Choroid plexus epithelial cell (primary cell): ENCODE measurements at places on chromosomes 1 and 21.

- peak; percentile 3 for DNase-seq
These were observed 258.3 kb downstream of the FAF1 start for GRCh38 chr1:50701706-50702317.

DNA sequence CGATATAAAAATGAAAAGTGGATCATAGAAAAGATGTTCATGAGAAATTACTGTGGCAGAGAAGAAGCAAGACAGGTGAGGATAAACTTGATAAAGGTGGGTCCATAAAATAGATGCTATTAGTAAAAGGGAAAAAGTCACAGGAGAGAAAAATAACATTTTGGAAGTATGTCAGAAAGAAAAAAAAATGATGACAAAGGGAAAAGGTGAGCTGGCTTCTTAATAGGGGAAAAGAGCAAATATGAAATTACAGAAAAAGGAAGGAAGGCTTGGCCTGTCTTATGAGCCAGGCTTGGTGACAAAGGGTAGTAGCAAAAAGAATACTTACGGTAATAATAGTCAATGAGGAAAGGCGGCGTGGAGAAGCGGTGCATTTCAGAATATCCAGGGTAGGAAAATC lies 386.1 kb downstream of the RWDD3 start:
- no peak for DNase-seq

GRCh38 chr1:161017756-161018630 lies 3.0 kb downstream of the F11R start:
- DNase-seq, result no peak

GRCh38 chr1:60670302-60670701 lies 412.1 kb upstream of the NFIA start:
- DNase-seq, result no peak

GRCh38 chr1:183106746-183107145 lies 79.3 kb upstream of the LAMC2 start:
- DNase-seq, result peak; percentile 18

- no peak for DNase-seq
These were observed 5.4 kb downstream of the FAM3B start for GRCh38 chr21:41321908-41322495.

DNA sequence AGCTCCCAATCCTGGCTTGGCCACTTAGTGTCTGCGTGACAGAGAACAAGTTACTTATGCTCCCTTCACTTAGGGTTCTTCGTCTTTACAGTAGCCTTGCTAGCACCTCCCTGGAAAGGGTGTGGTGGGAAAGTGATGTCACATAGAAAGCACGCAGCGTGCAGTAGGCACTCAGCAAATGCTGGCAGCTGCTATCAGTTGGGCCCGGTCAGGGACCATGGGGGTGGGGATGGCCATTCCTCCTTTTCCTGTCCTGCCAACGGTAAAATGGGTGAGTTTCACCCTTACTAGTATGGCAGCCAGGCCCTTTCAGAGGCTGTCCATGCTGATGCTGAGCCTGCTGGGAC lies 6.2 kb upstream of the KCNA10 start:
- no peak for DNase-seq

- no peak for DNase-seq
These were observed 720.6 kb downstream of the RWDD3 start for GRCh38 chr1:95954585-95954984.

GRCh38 chr1:32863218-32863880 lies 7.4 kb downstream of the FNDC5 start:
- no peak for DNase-seq

GRCh38 chr1:24373710-24374109 lies 39.9 kb downstream of the STPG1 start:
- DNase-seq, result no peak

DNA sequence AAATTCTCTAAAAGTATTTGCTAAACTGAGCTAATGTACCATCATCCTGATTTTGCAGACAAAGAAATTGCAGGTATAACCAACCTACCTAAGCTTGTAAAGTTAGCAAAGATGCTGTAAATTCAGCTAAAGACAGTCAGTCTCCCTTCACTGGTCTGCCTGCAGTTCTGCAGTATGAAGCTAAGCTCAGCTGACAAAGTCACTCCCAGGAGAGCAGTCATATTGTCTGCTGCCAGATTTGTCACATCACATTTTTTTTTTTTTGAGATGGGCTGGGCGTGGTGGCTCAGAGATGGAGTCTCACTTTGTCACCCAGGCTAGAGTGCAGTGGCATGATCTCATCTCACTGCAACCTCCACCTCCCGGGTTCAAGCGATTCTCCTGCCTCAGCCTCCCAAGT lies 8.9 kb upstream of the CMPK1 start:
- DNase-seq, result no peak

GRCh38 chr1:154328318-154329151 lies 3.2 kb downstream of the ATP8B2 start:
- DNase-seq, result peak; percentile 59

DNA sequence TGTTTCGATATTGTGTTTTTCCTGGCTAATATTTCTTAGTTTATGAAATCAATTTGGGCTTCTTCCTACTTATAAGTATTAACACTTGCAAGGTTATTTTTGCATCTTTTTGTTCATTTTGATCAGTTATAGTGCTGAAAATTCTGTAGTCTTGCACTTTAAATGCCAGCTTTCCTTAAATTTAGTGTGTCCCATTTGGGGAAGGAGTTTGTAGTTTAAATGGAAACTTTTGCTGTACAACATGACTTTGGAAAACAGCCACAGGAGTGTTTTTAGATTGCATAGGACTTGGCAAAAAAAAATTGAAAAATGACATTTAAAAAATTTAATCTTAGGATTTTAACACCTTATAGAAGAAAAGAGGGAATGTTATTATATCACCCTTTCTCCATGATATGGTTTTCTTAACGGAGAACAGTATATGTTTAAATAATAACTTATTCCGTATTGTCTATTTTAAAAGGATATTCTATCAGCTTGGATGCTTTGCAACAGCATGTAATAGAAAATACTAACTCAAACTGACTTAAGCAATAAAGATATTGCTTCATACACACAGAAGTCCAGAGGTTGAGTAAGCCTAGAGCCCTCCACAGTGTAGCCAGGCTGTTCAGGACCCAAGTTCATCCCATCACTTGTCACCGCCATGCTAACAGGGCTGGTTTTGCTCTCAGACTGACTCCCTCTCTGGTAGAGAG lies 53.8 kb downstream of the LYPLAL1 start:
- peak; percentile 31 for DNase-seq

DNA sequence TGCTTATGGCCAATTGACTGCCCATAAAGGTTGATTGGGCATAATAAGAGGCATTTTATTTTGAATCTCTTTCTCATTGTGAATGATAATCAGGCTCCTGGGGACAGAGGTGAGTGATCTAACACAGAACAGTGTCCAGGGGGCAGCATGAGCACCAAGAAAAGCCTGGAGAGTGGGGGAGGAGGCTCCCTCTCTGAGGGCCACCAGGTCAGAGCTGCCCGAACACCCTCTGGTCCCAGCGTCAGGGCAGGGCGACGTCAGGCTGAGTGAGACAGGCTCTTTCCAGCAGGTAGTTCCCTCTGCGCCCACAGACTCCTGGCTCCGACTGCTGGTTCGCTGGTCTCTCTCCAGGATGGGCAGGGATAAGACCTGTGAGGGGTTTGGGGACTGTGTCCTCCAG lies 250.2 kb upstream of the C1orf174 start:
- no peak for DNase-seq

- DNase-seq, result no peak
These were observed 26.3 kb downstream of the CAPN9 start for GRCh38 chr1:230773396-230774033.

- DNase-seq, result peak; percentile 69
These were observed 74.2 kb downstream of the SIM2 start for GRCh38 chr21:36773117-36773516.

- no peak for DNase-seq
These were observed 255.5 kb downstream of the CTH start for GRCh38 chr1:70666381-70667140.

DNA sequence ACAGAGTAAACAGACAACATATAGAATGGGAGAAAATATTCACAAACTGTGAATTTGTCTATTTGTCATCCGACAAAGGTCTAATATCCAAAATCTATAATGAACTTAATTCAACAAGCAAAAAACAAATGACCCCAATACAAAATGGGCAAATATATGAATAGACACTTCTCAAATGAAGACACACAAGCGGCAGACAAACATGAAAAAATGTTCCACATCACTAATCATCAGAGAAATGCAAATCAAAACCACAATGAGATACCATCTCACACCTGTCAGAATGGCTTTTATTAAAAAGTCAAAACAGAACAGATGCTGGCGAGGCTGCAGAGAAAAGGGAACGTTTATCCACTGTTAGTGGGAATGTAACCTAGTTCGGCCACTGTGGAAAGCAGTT lies 72.7 kb downstream of the SMYD3 start:
- no peak for DNase-seq

GRCh38 chr1:1033009-1033587 lies 13.2 kb downstream of the AGRN start:
- peak; percentile 74 for DNase-seq

- DNase-seq, result no peak
These were observed 26.2 kb upstream of the IL10 start for GRCh38 chr1:206798384-206798996.

GRCh38 chr1:95229037-95229436 lies 5.0 kb upstream of the RWDD3 start:
- DNase-seq, result peak; percentile 33

- DNase-seq, result no peak
These were observed 240.2 kb downstream of the LMO4 start for GRCh38 chr1:87568911-87569310.

DNA sequence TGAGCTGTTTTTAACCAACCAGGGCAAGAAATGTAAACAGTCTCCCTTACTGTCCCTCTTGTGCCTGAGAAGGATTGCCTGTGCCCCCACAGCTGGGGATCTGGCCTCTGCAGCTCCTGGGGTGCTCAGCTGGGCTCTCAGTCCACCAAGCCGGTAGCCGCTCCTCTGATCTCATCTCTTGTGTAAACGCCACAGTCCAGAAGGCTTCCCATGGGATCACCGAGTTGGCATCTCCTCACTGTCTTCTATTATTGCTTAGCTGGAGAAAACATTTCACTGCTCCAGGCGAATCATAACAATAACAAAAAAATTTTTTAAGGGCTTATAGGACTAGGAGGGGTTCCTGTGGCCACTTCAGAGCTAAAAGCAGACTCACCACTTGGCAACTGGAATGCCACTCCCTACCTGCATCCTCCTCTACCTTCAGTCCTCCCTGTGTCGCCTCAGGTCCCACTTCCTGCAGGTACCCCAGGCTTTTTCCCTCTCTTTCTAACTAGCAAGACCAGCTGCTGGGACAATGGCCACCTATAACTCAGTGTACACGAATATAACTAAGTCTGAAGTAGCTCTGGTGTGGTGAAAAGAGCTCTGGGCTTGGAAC lies 75.8 kb downstream of the ATP1A1 start:
- DNase-seq, result peak; percentile 41

DNA sequence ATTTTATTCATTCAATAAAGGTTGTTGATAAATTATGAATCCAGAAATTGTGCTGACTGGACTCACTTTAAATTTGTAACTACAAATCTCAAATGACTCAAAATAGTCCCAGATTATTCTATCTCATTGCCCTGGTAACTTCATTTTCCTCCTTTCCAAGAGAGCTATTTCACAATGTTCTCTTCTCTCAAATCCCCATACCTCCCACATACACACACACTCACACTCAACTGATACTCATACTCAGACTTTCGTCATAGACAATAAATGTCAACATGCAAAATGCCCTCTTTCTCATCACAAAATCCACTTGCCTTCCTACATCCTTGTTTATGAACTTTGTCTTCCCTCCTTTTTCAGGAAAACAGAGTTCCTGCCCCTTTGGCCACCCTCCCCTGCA lies 33.3 kb downstream of the EXTL2 start:
- peak; percentile 51 for DNase-seq

- peak; percentile 5 for DNase-seq
These were observed 101.6 kb upstream of the TARDBP start for GRCh38 chr1:10910681-10911489.

DNA sequence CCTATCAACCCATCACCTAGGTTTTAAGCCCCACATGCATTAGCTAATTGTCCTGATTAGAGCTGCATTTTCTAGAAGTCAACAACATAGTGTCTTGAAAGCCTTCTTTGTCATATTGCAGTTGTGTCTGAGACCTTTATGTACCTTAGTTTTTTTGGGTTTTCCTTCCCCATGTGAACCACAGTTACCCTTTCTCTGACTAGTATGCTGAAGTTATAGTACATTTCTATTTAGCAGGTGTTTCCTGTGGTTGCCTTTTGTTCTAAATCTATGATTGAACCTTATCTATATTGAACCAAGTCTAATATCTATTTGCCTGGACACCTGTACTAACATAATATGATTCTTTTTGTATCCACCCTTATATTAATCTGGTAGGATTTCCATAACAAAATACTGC lies 135.6 kb downstream of the ST6GALNAC3 start:
- DNase-seq, result no peak

- peak; percentile 28 for DNase-seq
These were observed 145.8 kb upstream of the WNT4 start for GRCh38 chr1:22288593-22289241.

DNA sequence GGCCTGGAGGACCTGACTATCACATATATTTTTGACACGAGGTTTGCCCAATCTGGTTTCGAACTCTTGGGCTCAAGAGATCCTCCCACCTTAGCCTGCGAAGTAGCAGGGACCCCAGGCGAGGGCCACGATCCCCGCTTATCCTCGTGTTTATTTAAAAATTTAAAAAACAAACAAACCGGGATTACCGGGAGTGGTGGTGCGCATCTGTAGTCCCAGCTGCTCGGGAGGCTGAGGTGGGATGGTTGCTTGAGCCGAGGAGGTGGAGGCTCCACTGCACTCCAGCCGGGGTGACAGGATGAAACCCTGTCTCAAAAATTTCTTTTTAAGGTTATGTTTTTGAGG lies 452 bp upstream of the EXOSC10 start:
- no peak for DNase-seq

DNA sequence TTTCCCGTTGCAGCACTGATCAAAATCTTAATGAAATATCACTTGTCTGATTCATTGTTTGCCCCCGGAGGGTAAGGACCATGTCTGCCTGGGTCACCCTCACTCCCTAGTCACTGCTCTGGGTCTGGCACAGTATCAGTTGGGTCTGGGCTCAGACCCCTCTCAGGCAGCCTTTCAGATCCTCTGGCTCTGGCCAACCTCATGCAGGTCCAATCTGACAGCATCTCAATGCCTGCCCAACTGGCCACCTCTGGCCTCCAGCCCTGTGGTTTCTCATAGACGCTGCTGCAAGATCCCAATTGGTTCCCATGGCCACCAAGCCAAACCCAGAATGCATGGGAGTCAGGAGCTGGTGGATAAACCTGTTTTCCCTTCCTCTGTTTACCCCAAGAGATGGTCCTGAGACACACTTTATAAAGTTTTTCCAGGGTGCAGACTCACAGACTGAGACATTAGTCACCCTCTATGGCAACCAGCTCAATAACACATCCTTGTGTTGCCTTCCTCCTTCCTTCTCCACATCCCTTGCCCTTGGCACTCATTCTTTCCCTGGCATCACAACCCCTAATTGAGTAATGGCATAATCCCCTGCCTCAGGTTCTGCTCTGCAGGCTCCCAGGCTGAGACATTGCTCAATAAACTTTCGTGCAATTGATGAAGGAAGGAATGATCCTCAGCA lies 199.2 kb downstream of the GRIK3 start:
- DNase-seq, result no peak

- no peak for DNase-seq
These were observed 79.6 kb downstream of the SASS6 start for GRCh38 chr1:100053119-100053518.

GRCh38 chr1:77584884-77585283 lies 97.6 kb downstream of the ZZZ3 start:
- DNase-seq, result no peak
